ENCODE measurements at places on chromosomes 16 and 17.
A peak's percentile ranks its signal among the peaks of the same experiment; 100 is the strongest.

DNA sequence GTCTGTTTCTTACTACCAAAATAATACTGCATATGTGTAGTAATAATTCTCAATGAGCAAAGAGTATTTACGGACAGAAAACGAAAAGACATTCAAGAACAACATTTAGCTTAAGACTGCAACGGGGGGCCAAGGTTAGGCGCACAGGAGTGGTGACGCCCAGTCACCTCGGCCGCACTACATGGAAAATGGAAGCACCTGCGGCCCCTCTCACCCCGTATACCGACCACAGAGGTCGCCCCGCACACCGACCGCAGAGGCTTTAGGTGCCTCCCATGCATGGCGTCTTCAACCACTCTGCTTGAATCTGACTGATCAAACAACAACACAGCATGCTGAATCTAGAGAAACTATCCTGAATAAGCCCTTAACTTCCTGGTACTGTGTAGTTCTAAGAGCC lies 26.4 kb downstream of the CCDC57 start:
- DNase-seq: no peak

- no peak for DNase-seq
Observed at GRCh38 chr16:50035468-50035992, 10.5 kb downstream of the CNEP1R1 start.

DNA sequence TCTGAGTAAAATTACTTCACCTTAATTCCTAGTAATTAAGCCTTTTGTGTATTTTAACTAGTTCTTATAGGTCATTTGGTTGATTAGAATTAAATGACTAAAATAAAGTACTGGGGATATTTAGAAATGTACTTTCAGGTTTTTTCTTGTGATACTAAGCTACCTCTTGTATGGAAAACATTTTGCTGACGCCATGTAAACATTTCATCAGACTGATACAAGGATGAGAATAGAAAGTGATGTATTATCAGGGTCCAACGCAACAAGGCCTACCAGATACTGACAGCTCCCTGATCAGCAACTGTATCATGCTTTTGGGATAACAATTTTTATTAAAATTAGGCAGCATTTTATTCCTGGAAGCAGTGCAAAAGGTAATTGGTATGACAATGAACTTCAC lies 1.7 kb downstream of the SMARCE1 start:
- DNase-seq: no peak

DNA sequence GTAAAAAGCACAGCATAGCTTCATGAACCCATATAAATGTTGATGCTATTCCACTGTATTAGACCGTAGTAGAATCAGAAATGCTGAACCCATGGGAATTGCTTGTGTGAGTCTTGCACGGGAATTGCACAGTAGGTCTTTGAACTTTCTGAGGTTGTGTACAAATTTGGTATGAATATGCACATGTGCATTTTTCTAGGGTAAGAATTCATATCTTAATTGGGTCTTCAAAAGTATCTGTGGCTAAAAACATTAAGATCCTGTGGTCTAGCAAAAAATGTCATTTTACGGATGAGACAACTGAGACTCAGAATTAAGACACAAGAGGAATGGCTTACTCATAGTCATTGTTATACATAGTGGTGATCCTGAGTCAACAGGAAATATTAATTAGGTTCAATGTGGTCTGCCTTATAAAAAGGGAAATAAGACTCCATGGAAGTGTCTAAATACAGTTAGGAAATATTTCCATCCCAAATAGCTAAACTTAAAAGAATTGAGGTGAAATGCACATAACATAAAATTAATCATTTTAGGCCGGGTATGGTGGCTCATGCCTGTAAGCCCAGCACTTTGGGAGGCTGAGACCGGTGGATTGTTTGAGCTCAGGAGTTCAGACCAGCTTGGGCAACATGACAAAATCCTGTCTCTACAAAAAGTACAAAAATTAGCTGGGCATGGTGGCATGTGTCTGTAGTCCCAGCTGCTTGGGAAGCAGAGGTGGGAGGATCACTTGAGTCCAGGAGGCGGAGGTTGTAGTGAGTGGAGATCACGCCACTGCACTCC lies 22.8 kb downstream of the TAOK1 start:
- no peak for DNase-seq

GRCh38 chr16:9499941-9500593 lies 408.6 kb downstream of the HAPSTR1 start:
- peak; percentile 28 for DNase-seq

DNA sequence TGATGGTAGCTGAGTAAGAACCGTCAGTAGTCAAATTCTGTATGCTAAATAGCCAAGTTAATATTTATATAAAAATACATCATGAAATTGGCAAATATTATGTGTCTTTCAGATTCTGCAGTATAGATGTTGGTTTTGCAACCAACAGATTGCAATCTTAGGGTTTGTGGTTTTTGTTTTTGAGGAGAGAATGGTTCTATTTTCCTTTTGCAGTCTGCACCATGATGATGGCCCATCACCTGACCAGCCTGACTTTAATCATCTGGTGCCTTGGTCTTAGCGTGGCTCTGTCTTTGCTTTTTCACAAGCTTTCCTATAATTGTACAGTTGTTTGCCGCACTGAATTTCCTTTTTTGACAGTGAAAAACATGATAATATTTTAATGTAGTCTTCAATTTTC lies 50.7 kb downstream of the NUP93 start:
- DNase-seq: no peak

DNA sequence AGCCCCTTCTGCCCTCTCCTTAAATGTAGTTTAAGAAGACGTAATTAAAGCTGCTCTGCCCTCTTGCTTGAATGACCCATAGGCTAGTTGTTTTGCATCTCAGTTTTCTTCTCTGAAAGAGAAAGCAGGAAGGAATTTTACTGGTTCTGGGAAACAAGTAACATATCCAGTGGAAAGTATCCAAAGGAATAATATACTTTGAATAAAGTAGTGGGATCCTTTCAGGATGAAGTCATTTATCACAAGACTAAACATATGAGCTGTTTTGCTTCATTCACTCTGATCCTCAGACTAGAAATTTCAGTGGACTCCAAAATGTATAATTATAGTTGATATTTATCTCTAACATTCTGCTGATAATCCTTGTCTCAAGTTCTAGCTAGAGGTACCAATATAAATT lies 1297.6 kb upstream of the GOT2 start:
- no peak for DNase-seq

- DNase-seq: no peak
Observed at GRCh38 chr17:82113941-82114340, 15.9 kb upstream of the FASN start.

DNA sequence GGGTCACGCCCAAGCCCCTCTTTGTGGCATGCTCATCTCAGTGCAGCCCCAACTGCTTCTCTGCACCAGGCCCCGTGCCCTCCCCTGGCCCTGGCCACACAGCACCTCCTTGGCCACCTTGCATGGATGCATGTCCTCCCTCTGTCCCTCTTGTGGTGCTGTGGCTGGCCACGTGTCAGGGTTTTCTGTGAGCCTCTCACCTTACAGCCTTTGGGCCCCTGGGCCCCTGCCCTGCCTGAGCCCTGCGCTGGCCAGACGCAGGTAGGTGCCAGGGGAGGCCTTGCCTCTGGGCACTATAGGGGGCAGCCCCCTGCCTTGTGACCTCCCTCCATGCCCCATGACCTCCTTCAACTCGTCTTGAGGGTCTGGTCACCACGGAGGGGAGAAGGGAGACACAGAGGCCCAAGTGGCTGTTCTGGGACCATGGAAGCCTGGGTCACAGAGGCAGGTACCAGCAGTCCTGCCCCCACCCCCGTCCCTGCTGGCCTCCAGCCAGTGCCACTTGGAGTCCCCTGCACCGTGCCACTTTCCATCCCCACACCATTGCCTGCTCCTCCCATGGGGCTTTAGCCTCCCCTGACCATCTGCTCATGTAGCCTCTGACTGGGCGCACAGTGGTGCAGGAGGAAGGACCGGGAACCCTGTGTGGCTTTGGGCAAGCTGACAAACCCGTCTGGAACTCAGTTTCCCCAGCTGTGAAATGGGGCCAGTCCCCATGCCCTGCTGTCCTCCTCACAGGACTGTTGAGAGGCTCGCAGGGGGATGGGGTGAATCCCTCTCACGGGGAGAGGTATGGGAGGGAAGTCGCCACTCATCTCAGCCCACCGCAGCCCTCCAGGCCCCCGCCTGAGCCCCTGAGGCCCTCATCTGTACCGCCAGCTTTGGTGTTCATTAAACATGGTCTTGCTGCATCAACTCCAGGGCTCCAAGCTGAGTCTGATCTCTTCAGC lies 11.5 kb upstream of the ATP6V0C start:
- no peak for DNase-seq

GRCh38 chr17:38741461-38741860 lies 6.7 kb downstream of the PCGF2 start:
- no peak for DNase-seq

DNA sequence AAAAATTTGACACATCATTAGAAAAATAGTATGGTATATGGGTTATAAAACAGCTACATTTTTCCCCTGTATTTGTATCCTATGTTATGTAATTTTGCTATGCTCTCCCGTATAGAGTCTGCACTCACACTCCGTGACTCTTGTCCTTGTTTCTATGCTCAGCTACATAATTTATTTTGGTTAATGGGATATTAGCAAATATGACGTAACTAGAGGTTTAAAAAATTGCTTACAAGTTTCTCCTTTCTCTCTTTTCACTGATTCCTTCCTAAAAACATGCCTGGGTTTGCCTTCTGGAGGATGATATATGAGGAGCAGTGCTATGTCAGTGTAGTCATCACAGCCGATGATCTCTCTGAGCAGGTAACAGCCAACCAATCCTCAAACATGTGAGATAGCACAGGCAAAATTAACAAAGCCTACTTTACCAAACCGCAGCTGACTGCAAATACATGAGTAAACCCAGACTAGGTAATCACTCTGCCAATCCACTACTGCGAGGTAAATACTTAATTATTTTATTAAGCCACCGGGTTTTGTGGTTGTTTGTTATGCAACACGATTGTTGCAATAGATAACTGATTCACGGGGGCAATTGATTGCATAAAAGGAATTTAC lies 126.9 kb downstream of the KIF2B start:
- no peak for DNase-seq

DNA sequence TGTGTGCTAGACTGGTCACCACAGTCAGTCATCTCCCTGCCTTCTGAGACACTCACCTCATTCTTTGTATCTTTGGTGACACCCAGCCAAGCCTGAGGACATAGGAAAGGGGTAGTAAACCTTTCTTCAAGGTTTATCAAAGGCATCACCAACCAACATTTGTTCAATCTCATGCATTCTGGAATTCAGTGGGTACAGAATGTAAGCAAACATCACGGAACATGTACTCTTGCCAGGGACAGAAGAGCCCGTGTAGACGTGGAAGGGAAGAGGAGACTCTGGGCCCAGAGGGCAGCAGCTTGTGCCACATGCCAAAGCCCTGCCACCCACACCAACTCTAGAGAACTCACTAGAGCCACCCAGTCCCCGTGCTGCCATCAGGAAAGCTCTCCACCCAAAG lies 4.4 kb downstream of the CACNG4 start:
- DNase-seq: no peak

DNA sequence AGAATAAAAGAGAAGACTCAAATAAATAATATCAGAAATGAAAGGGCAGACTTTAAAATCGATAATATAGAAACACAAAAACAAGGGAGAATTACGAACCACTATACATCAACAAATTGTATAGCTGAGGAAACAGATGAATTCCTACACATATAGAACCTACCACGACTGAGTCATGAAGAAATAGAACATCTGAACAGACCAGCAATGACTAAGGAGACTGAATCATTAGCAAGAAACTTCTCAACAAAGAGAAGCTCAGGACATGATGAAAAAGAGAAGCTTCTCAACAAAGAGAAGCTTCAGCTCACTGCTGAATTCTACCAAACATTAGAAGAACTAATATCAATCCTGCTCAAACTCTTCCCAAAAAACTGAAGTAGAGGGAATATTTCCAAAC lies 255.9 kb downstream of the CEP112 start:
- DNase-seq: no peak

DNA sequence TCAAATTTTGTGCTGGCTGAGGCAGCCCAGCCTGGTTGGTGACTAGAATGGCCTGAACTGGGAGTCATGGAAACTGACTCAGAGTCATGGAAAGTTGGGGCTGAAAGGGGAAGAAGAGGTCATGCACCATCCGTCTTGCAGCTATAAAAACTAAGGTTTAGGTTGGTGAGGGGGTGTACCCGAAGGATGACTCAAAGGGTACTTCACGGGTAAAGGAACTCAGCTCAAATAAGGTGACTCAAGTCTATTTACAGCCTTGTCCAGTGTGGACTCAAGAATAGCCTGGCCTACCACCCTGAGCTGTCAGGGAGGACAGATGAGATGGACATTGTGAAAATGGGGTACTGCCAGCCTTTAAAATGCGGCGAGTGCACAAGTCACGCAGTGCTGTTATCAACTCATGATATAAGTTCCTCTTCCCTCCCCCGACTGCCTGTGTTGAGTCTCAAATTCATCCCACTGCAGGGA lies 18.6 kb downstream of the CD300LB start:
- DNase-seq: no peak

DNA sequence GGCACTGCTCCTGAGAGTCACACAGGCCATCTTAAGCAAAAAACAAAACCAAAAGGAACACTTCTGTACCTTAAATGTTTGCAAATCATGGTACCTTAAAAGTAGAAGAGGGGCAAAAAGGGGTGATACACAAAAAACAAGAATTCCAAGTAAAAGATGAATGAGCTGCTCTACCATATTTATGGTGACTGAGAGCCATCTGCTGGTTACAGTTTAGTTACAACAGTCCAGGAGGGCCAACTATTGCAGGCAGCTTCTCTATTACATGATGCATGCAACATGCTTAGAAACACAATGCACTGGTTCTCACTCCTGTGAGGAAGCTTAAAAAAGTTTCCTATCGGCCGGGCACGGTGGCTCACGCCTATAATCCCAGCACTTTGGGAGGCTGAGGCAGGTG lies 53.5 kb downstream of the STX8 start:
- peak; percentile 48 for DNase-seq

DNA sequence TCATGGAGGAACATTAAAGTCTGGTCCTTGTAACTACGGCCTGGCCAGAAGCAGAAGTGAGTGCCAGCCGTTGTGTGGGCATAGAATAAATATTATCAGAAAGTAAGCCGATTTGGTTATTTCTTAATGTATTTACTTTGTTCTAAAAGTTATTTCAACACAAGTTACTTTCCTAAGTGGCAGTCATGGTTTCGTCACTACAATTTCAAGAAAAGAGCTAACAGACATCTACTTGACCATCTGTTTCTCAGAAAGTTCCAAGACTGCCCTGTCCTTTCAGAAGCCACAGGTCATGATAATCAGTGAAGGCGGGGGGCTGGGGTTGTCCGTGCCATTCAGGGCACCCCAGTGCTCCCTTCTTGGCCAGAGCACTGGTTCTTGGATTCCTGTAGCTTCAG lies 14.9 kb upstream of the FASN start:
- DNase-seq: no peak

GRCh38 chr16:66483689-66484452 lies 56.8 kb downstream of the BEAN1 start:
- DNase-seq: peak; percentile 46

GRCh38 chr17:12512694-12513355 lies 152.9 kb upstream of the MYOCD start:
- no peak for DNase-seq
